A375 (cell line): ENCODE measurements at places on chromosomes 7 and 10. TPM values are rescaled to one million over a fixed set of nuclear protein-coding genes. Genes with fewer than 3 reads are reported as not detected.

Gene APBB1IP
- total RNA-seq, result not detected in 2 replicates

Gene LAMB4
- 0.08 and 0.15 TPM in 2 replicates for total RNA-seq

Gene IKZF1
- total RNA-seq, result not detected in 2 replicates

Gene SRRM3
- 2.6 and 4.2 TPM in 2 replicates for total RNA-seq

Gene CALD1
- 52.8 and 54.4 TPM in 2 replicates for total RNA-seq

Gene ANKRD61
- 0.19 TPM in 1 of 2 replicates, not detected in the other for total RNA-seq

Gene ALDH18A1
- 81.7 and 83.9 TPM in 2 replicates for total RNA-seq

Gene EGR2
- total RNA-seq, result 0.34 and 0.72 TPM in 2 replicates

Gene CDHR1
- total RNA-seq, result 0.30 and 0.50 TPM in 2 replicates

Gene AKR1D1
- total RNA-seq, result not detected in 2 replicates

Gene EPC1
- total RNA-seq, result 60.8 and 71.6 TPM in 2 replicates
